ENCODE measurements at places on chromosomes 3 and 15.

GRCh38 chr3:75171630-75172230 is 492.4 kb upstream of the FRG2C start:
- no peak for DNase-seq

GRCh38 chr3:171365489-171365888 is 94.7 kb downstream of the TNIK start:
- DNase-seq: no peak

GRCh38 chr3:25035526-25035925 is 392.5 kb upstream of the RARB start:
- DNase-seq: no peak

DNA sequence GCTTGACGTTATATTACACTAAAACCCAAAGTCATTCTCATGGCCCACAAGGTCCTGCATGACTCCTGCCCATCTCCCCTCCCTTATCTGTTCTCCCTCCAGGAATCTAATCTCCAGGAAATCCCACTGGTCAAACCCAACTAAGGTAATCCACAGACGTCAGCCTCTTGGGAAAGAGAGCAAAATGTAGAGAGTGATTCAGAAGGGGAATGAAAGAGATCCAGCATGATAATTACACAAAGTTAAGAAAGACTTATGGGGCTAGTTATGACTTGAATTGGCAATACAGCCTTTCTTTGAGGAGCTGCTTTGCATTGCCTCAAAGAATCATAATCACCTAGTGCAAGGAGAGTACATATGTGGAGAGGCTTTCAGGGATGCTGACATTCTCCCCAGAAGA is 137.8 kb upstream of the MYRIP start:
- no peak for DNase-seq

DNA sequence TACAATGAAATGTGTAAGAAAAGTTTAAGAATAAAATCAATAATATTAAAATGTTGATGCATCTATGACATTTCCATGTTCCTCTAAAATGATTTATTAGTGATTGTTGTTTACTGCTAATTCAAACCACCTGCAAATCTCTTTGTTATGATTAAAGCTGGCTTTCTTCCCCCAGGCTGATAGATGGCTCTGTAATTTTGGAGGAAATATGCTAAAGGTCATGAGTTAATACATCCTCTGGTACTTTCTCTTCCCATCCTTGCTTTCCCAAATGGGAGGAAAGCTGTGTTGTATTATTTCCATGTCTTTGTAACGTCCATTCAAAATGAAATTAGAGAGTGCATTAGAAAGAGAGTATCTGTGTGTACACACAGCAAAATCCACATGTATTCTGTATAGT is 139.5 kb upstream of the TMCO5A start:
- DNase-seq: no peak

DNA sequence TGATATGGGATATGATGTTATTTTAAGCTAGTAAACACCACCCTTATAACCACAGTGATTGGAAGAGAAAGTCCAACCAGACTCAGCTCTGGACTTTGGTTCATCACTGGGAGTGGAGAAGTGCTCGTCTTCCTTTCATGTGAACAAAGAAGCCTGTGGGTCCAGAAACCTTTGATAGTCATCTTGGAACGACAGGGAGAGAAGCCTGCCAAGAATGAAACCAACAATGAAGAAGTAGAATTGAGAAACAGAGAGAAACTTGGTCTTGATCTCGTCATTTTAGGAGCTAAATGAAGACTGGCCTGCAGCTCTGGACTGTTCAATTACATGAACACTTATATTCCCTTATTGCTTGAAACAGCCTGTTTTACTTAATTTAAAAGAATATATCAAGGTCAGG is 13.1 kb upstream of the SLC35G2 start:
- DNase-seq: no peak

GRCh38 chr15:69593981-69594966 is 141.7 kb downstream of the RPLP1 start:
- DNase-seq: no peak

DNA sequence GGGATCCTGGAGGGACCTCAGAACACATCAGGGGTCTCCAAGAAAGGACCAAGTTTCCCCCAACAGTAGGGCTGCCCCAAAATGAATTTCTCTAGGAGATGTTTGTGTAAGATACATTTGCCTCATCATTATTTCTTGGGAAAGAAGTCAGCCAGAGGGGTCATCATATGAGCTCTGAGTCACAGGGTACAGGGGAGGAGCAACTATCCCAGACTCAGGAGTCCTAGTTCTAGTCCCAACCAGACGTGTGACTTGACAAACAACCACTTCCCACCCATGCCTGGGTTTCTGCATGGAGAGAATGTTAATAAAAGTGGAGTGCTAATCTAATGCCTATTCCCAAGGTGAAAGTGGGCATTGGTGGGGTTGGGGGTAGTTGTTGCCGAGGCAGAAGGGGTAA is 144.1 kb downstream of the ALDH1A2 start:
- DNase-seq: no peak

- no peak for DNase-seq
These were observed 57.1 kb upstream of the POU1F1 start for GRCh38 chr3:87333393-87333892.

DNA sequence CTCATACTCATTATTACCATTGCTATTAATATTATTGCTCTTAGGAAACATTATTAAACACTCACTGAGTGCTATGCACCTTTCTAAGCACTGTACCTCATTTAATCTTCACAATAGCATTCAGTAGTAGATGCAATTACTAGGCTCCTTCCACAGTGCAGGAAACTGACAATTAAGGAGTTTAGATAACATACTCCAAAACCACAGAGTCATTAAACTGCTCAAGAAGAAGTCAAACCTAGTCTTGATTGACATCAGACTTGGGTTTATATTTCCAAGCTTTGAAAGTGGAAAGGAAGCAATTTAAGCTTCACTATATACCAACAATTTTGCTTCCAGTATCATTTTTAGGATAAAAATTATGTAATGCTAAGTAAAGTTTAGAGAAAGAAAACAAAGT is 490.1 kb upstream of the ARRDC4 start:
- DNase-seq: no peak

GRCh38 chr3:130626049-130626448 is 109.1 kb downstream of the COL6A6 start:
- DNase-seq: no peak

DNA sequence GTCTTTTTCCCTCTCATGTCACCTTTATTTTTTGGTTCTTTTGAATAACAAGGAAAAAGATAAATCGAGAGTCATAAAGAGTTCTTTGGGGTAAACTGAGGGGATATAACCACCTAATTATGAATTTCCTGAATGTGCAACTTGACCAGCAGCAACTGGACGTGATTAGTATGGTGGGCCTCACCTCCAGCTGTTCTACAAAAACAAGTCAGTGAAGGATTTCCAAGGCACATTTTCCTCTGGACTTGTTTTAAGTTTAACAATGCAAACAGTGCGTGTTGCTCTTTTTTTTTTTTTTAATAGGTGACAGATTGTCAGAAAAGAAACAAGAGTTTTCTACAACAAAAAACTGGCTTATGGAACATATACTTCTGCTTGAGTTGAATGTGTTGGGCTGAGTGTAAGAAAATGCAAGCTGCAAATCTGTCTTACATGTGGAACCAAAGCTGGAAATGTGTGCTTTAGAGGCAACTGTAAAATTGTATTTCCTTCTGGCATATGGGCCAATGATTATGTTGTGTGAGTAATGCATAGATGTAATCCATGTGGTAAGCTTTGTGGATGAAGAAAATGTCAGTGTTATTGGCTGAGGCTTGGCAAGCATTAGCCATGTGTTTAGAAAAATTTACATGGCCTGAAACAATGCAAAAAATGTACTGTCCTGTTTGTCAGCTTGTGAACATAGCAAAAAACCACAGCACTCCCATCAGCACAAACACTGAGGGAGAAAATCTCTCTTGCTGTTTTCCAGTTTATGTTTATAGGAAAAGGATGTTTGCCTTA is 44.5 kb upstream of the FNDC3B start:
- no peak for DNase-seq

DNA sequence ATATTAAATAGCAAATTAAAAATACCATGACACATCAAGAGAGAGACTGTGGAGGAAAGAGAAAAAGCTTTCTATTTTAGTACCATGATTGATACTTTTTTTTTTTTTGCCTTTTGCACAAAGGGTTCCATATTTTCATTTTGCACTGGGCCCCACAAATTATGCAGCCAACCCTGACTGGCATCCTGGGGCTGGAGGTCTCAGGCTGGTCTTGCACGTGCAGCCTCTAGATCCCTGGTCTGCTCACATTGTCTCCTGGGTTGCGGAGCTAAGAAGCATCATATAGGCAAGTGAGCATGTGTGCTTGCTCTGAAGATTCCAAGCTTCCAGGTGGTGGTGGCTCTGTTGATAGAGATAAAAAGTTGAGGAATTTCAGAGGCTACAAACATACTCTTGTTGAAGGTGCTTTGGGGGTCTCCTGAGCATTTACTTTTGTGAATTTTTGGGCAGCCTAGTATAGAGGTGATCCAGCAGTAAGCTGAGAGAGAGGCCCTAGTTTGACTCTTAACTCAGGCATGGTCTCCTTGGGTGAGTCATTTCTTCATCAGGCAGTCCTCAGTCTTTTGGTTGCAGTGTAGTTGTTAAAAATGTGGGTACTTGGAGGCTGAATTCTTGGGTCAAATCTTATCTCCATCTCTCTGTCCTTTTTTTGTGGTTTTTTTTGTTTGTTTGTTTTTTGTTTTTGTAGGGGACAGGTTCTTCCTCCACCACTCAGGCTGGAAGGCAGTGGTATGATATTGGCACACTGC is 31.3 kb downstream of the SMAD3 start:
- DNase-seq: no peak

GRCh38 chr3:43075904-43076661 is 29.8 kb downstream of the POMGNT2 start:
- no peak for DNase-seq

GRCh38 chr3:159828542-159828943 is 160.1 kb upstream of the IL12A start:
- DNase-seq: no peak

GRCh38 chr3:156216852-156217251 is 96.5 kb downstream of the KCNAB1 start:
- no peak for DNase-seq

GRCh38 chr15:30859091-30859874 is 44.4 kb upstream of the FAN1 start:
- DNase-seq: no peak

All from stimulated activated naive CD8-positive, alpha-beta T cell treated with anti-CD3 and anti-CD28 coated beads, Interleukin-15, Interleukin-2, amounts not matched to agents 100 U/mL and 50 U/mL, for 24 hours (primary cell).